ENCODE measurements at places on chromosomes 4 and X.

- no peak for DNase-seq
Measured at GRCh38 chrX:13404364-13404763, 84.5 kb upstream of the ATXN3L start.

DNA sequence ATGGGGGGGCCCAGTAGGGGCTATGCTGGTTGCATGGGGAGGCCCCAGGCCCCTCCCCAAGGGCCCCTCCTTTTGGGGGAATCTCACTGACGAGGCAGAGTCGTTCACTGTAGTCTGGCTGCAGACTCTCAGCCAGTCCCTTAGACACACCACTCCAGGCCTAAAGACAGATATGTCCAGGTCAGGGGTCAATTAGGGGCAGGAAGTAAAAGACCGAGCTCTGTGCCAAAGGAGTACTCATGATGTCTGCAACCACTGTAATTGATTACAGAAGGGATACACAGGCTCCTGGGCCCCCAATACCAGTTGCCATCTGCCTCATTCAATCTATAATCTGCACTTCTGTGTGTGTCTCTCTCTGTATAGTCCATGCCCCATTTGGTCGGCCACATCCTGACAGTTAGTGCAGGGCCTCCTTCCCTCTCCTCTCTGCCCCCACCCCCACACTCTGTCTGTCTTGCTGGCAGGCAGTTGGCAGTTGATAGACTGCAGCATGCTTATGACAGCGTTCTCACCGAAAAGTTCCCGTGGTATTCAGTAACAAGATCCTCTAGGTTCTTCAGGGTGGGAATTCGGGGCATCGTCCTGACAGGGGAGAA, 1.3 kb upstream of the CXorf65 start:
- no peak for DNase-seq

GRCh38 chr4:59671037-59671436, 1529.1 kb upstream of the ADGRL3 start:
- DNase-seq: no peak

- no peak for DNase-seq
Measured at GRCh38 chr4:184420881-184421416, 53.4 kb downstream of the IRF2 start.

DNA sequence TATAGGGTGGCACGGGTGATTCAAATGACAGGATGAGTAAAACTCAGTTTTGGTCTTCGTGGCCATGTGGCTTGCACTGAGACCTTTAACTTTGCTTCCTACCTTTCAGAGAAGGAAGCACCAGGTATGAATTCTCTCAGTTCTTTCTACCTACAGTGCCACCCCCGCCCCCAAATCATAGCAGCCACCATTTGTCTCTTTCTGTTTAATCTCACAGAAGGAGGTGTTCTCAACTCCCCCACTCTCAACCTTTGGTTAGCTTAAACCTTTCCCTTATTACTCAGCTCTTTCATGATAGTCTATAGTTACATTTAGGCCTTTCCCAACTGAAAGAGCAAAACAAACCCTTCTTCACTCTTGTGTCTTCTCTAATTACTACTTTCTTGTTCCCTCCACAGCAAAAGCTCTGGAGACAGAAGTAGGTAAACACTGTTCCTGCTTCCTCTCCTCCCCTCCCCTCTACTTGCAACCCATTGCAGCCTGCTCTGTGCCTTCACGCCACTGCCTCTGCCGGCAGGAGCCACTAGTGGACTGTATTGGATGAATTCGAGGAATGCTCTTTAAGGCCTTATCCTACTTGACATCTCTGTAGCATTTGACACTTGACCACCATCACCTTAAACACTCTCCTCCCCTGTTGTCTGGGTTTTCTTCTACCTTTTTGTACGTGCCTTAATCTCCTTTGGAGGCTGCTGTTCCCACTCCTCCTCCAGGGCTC, 123.7 kb downstream of the AFF1 start:
- DNase-seq: no peak

DNA sequence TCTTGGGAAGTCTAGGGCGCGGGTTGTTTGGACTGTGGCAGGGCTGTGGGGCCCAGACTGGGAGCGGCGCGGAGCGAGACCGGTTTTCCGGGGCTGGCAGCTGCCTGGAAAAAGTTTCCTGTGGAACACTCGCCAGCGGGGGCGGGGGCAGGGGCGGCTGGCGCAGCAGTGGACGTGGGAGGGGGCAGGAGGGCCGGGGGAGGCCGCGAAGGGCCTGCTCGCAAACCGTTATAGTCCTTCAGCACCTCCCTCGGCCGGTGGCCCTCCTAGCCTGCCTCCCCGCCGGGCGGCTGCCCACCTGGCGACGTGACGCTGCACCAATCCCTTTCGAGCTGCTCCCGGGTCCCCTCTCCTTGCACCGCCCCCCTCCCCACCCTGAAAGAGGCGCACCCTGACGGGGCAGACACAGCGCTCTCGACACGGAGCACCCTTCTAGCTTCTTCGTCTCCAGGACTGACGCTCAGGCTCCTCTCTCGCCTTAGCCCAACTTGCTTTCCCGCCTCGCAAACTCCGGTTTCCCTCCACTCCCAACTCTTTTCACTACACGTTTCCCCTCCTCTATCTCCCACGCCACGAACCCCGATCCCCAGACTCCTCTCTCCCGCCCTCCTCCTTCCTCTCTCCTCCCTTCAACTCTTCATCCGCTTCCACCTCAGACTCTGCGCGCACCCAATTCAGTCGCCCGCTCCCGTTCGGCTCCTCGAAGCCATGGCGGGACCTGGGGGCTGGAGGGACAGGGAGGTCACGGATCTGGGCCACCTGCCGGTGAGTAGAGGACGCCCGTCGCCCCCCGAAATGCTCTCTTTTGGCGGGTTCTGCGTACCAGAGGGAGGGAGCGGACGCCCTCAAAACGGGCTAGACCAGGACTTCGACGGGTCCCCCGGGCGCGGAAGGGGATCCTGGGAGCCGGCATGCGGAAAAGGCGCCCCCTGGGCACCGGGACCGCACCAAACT, at the start of gene NRK:
NRK (plus strand) TSS at position 402 of the 954 bp plus-strand sequence; CDS start at position 709, 307 bp downstream.
- DNase-seq: no peak

DNA sequence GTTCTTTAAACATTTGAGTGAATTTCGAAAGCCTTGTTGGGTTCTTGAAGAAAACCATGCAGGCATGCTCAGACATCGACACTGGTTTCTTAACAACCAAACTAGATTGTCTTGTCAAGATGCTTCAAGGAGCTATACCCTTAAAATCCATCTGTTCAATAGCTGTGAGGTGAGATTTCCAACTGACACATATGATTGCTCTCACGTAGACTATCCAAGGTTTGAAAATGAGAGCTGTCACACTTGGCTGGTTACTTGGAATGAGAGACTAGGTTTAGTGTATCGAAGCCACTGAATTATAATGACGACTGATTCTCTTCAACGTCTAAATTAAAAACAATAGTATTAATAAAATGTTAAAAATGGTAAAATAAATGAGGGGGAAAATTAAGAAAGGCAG, 2725.5 kb downstream of the ARAP2 start:
- no peak for DNase-seq

GRCh38 chrX:19563746-19564145, 48.4 kb upstream of the MAP3K15 start:
- no peak for DNase-seq

- DNase-seq: no peak
Measured at GRCh38 chr4:13706120-13706519, 78.6 kb upstream of the BOD1L1 start.

GRCh38 chr4:16257611-16258010, 31.3 kb upstream of the TAPT1 start:
- no peak for DNase-seq

DNA sequence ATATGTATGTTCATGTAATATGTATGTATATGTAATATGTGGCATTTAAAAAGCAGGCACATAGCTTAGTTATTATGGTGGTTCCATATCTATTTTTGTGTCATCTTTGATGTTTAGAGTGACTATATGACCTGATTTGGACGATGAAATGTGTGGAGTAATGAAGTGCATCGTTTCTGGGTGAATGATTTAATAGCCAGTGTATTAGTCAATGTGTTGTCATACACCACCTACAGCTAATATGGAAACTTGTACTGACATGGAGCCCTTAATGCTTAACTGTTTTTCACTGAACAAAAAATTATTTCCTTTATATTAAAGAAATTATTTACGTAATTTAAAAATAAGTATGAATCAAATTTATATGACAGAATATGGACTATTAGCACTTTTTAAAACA, 292.3 kb upstream of the FSTL5 start:
- DNase-seq: no peak

- no peak for DNase-seq
Measured at GRCh38 chr4:87268411-87268810, 48.0 kb upstream of the KLHL8 start.

- DNase-seq: no peak
Measured at GRCh38 chrX:19968276-19968675, 22.6 kb downstream of the BCLAF3 start.

GRCh38 chr4:93870876-93871458, 42.4 kb downstream of the ATOH1 start:
- no peak for DNase-seq

DNA sequence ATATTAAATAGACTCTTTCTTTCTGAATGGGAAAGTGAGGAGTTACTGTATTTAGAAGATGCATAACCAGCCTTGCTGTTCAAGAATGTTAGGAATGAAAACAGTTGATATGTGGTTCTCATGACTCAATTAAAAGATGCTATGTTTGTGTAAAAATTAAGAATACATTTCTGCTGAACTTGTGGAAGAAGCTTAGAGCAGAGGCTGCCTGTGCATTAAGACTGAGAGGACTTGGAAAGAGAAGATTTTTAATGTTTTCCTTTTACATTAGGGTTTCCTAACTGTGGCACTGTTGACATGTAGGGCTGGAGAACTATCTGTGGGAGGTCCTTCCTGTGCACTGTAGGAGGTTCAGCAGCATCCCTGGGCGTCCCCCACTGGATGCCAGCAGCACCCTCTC, 137.7 kb downstream of the GPR143 start:
- no peak for DNase-seq

- no peak for DNase-seq
Measured at GRCh38 chr4:336893-337142, 796 bp upstream of the ZNF141 start.

- DNase-seq: no peak
Measured at GRCh38 chr4:56971383-56971782, 6.0 kb downstream of the NOA1 start.

GRCh38 chrX:70172964-70173363, 4.3 kb upstream of the DGAT2L6 start:
- no peak for DNase-seq

- no peak for DNase-seq
Measured at GRCh38 chr4:142016031-142016430, 379.6 kb downstream of the IL15 start.

DNA sequence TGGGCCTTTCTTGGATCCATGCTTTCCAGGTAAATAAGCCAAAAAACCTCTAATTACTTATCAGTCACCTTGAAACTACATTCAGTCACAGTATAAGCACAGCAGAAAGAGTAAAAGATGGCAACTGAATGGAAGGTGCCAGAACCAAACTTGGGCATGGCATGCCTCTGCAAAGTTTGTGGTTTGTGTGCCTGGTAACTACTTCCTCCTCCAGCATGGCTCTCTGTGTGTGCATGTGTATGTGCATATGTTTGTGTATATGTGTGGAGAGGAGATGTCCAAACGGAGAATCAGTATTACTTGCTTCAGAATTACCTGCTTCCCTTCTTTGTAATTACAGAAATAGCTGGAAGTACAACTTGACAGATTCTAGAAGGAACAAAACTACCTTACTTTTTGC, 67.5 kb downstream of the AGTR2 start:
- no peak for DNase-seq

DNA sequence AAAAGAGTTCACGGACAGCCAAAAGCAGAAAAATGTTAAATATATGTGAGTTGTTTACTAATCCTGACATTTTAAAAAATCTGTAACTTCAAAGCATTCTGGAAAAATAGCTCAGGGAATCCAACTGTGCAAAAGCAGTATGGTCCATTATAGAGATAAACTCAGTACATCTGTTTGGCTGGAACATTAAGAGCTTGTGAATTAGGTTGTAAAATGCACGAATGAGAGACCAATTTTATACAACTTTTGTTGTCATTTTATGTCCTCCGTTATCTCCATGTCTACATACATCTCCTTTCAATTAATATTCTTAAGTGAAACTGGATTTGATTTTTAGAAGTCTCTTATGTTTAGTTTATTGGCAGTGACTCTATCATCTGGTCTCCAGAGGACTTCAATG, 367.0 kb upstream of the ATOH1 start:
- no peak for DNase-seq

- no peak for DNase-seq
Measured at GRCh38 chrX:31266203-31267076, 194.6 kb upstream of the FTHL17 start.

DNA sequence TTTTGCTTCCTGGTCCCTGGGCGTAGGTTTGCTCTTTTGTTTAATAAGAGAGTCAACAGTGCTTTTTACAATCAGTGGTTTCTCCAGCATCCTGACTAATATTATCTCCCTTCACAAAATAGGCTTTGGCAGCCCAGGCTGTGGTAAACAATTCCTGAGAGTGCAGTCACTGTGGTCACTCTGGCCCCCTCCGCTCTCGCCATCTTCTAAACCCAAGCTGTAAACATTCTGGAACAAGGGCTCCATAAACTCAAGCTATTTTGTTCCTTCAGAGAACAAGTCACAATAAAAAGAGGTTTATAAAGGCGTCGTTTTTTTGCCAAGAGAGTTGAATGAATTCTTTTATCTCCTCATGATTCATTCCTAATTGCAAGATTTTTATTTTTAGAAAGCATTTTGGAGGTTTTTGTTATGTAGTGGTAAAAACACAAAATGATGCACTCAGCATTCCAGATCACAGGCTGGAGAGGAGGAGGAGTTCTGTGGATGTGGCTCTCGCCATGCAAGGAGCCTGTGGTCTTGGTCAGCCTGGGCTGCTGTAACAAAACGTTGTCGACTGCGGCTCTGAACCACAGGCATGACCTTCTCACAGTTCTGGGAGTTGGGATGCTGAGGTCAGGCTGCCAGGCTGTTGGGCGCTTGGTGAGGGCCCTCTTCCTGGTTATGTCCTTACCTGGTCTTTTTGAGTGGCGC, 486.4 kb upstream of the FAT1 start:
- no peak for DNase-seq

DNA sequence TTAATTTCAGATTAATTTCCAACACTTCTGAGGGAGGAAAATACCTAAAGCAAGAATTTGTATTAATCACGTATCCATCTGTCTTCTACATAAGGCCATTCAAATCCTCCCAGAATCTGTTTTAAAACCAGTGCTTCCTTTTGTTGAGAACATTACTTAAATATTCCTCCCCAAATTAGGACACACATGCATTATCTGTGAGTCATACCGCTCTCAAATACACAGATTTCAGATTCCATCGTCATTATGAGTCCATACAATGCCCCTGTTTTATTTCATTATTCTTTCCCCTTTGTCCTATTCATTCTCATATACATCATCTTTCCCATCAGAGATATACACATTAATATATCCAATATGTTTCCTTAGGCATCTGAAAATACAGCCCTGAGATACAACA, 57.3 kb upstream of the PRSS12 start:
- DNase-seq: no peak
